AG08396 (cell line): ENCODE measurements at places on chromosomes 2 and 18.

GRCh38 chr2:6352906-6353515 lies 512.7 kb downstream of the CMPK2 start:
- peak; percentile 14 for DNase-seq

GRCh38 chr2:130873700-130874346 lies 37.1 kb downstream of the ARHGEF4 start:
- peak; percentile 77 for DNase-seq

DNA sequence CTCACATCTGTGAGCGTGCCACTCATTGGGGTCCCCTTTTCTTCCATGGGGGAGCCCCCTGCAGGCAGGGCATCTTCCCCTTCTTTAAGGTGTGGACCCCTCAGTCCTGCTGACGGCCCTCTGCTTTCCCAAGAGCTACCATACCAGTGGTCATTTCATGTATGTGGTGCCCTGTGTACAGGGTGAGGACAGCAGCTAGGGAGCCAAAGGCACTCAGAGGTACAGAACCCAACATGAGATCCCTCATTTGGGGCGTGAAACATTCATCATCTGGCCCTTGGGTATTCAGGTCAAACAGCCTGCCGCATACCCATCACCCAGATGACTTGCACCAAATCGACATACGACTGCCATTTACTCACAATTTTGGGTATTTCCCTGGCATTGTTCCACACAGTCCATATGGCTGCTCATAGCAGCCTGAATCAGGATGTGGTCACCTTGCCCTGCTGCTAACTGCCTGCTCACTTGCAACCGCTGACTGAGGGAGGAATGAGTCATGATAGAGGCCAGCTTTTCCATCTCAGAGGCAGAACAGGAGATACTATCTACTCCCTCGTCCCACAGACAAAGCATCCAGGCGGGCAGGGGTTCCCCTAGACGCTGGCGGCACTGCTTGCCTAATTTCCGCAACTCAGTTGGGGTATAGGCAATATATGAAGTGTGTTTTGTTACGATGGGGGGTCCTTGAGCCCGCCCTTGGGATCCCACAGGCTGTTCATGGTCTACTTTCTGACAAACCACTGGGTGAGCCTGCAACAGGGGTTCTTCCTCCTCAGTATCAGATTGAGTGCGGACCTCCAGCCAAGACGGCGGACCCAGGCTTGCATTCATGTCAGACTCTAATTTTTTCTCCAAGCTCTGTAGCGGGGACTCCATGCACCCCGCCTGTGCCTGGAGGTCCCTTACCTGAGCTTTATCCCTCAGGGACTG lies 228.6 kb downstream of the SATB2 start:
- DNase-seq: peak; percentile 81

- DNase-seq: no peak
Observed at GRCh38 chr2:131645177-131645765, 117.6 kb downstream of the CCDC74A start.

GRCh38 chr2:120241684-120242083 lies 11.0 kb upstream of the RALB start:
- no peak for DNase-seq

DNA sequence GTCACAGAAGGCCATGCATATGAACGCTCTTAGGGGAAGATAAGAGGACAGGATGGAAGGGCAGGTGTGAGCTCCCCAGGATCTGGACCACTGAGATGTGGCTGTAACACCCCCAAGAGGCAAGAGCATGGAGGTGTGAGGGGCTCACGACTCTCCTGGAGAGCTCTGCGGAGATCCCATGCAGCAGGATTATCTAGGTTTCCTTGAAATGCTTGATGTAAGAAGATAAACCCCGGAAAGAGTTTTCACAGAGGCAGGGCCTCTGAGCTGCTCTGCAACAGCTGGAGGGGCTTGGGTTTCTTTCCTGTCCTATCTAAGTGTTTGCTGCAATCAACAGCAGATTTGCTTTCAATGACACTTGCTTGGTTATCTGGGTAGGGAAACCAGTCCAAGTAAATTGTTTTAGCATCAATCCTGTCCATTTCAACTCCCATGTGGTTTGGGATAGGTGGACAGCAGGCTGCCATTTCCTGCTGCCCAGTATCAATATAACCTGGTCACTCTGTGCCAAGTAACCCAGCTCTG lies 138.9 kb downstream of the SMAD2 start:
- no peak for DNase-seq

DNA sequence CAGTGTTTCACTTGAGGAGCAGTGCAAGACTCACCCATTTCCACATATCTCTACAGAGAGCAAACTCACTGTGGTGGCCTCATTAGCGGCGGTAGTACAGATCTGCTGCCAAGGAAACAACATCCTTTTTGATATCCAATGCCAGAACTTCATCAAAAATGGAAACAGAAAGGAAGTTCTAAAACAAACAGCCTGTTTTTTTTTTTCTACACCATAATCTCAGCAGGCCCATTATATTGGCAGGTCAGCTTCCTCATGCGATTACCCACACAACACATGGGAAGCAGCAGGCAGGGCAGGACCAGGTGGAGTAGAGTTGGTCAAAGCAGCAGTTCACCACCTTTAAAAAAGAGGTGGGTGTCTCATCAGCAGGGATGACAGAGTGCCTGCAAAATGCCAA lies 678.9 kb upstream of the CELF4 start:
- DNase-seq: no peak

DNA sequence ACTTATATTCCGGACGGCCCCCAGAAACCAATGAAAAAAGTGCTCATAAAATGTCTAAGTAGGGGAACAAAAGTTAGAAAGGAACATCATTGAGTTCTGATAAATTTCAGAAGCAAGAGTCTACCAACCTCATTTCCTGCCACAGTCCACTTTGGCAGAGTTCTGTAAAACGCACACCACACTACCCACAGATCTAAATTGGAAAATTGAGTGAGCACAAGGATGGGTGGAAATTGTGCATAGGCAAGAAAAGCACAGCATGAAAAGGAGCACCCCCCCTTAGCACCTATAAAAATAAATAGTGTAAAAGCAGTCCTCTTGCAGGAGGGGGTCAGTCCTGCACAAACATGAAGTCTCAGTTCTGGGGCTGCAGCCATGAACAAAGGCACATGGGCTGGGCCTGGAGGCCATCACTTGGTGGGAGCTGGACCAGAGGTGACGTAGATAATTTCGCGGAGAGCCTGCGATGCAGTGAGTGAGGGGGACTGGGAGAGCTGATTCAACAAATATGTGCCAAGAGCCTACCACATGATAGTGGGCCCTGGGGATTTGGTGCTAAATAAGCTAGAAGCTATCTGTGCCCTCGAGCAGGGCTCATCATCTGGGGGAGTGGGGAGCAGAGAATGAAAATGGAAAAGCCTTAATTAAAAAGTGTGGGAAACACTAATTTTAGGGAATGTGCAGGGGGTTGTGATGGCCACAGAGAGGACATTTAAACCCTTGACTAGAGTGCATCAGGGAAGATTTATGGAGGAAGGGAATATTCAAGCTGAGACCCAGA lies 48.9 kb upstream of the SPP2 start:
- no peak for DNase-seq

GRCh38 chr2:18506883-18507509 lies 53.5 kb downstream of the RDH14 start:
- DNase-seq: no peak

DNA sequence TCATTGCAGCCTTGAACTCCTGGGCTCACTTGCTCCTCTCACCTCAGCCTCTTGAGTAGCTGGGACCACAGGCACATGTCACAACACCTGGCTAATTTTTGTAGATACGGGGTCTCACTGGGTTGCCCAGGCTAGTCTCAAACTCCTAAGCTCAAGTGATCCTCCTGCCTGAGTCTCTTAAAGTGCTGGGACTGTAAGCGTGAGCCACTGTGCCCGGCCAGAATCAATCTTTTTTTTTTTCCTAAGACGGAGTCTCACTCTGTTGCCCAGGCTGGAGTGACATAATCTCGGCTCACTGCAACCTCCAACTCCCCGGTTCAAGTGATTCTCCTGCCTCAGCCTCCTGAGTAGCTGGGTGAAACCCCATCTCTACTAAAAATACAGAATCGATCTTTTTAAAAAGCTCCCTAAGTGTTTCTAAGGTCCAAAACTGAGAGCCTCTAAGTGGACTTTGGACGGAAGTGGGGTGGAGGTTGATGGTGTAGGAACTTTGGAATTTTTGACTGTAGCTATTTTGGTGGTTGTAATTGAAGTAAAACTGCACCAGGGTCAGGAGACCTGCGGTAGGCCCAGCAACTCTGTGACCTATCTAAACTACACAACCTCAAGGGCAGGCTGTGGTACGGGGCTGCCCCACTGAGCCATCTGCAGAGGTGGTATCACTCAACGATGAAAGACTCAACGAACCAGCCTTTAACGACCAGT lies 82.9 kb downstream of the POLR1A start:
- no peak for DNase-seq

GRCh38 chr2:238811759-238812158 lies 36.1 kb upstream of the TWIST2 start:
- peak; percentile 25 for DNase-seq

GRCh38 chr2:150110548-150110947 lies 376.9 kb downstream of the RND3 start:
- DNase-seq: no peak

DNA sequence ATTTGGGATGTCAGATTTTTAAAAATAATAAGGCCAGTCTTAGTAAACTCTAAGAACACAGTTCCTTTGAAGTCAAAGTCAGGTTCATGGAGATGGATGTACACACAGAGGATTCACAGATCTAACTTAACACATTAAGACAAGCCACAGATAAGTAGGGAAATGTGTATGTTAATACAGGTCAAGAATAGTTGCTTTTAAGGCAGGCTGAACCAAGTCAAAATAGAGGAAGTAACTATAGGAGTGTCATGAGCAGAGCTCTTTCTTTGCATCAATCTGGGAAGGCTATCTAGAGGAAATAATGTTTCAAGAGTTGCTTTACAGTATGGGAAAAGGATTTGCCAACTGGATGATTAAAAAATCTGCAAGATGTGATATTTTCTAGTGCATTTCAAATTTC lies 128.0 kb upstream of the FBXO11 start:
- no peak for DNase-seq

GRCh38 chr18:76231402-76231801 lies 263.6 kb downstream of the ZNF516 start:
- DNase-seq: no peak

- DNase-seq: no peak
Observed at GRCh38 chr2:160332318-160332717, 132.2 kb upstream of the ITGB6 start.

GRCh38 chr2:15325296-15325695 lies 235.8 kb downstream of the NBAS start:
- DNase-seq: no peak

GRCh38 chr2:160719116-160719515 lies 225.5 kb upstream of the RBMS1 start:
- DNase-seq: no peak

DNA sequence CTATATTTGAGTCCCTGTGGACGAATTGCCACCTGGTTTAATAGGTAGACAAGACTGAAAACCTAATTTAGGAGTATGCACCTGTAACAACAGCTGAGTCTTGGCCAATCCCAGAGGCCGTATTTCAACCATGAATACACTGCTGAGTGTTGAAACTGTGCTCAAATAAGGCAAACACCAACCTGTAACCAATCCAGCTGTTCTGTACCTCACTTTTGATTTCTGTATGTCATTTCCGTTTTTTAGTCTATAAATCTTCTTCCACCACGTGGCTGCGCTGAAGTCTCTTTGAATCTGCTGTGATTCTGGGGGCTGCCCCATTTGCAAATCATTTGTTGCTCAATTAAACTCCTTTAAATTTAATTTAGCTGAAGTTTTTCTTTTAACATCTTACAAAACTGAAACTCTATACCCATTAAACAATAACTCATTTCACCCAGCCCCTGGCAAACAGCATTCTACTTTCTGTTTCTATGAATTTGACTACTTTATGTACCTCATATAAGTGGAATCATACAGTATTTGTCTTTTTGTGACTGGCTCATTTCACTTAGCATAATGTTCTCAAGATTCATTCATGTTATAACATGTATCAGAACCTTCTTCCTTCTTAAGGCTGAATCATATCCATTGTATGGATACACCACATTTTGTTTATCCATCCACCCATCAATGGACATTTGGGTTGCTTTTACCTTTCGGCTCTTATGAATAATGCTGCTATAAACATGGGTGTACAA lies 7.5 kb upstream of the YPEL5 start:
- DNase-seq: no peak

DNA sequence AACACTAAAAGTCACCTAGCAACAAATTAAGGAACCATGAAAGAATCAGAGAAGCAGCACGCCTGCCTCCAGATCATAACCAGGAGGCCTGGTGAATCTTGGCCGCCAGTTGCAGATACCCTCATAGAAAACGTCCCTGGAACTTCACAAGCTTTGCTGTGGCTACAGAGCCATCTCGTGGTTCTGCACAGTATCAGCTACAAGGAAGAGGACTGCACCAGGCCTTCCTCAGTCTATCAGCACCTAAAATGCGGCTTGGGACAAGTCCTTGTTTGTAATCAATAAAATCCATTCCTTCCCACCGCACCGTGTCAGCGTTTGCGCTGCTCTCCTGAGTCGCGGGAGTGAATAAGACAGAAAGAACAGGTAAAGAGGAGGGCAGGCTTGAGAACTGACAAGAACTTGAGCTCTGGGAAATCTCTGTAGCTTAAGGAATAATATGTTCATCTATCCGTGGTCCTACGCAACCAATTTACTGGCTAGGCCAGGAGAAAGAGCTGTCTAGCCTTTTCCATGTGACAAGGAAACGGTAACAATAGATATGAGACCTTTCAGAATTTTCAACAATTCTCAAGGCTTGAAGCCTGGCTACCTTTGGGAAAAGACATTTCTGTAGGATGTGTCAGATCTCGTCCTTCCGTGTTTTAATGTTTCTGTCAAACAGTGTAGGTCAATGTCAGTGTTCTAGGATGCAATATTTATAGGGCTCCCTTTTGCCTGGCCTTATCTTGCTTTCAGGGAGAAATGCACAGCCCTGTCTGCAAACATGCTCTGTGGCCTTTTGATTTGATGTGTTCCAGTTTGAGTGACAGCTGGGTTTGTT lies 128.5 kb upstream of the RAB12 start:
- peak; percentile 55 for DNase-seq

DNA sequence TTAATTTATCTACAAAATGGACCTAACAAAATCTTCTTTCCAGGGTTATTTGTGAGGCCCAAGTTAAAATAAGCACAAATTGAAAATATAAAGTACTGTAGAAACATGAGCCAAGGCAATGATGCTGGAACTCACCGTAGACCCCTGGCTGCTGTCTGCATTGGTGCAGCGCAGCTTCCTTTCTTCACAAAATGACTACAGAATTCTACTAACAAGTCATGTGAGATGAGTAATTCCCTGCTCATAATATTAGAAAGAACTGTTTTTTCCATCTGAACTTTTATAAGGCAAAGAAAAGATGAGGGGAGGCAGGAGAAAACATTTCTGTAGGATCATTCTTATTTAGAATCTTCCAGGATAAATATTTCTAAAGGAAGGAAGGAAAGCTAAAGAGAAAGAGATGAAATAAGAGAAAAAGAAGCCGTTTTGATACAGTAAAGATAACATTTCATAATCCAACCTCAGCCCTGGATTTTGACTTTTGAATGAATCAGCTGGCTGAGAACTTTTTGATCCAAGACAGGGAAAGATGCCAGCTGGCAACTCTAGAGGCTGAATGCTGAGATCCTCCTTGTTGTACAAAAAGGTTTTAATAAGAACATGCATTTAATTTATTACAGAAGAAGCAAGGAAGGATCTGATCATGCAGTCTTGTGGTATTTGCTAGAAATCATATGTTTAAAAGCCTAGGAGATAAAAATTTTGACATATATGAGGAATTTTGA lies 183.9 kb upstream of the KLHL14 start:
- DNase-seq: no peak
